ENCODE measurements at places on chromosomes 7 and 10.

GRCh38 chr7:46385662-46386309 is 464.7 kb upstream of the IGFBP3 start:
- H3K36me3 ChIP-seq, result no peaks in the 10 kb centered on the region
- no peak overlapping the region for H3K4me3 ChIP-seq
- H3K4me1 ChIP-seq, result no peaks in the 10 kb centered on the region

DNA sequence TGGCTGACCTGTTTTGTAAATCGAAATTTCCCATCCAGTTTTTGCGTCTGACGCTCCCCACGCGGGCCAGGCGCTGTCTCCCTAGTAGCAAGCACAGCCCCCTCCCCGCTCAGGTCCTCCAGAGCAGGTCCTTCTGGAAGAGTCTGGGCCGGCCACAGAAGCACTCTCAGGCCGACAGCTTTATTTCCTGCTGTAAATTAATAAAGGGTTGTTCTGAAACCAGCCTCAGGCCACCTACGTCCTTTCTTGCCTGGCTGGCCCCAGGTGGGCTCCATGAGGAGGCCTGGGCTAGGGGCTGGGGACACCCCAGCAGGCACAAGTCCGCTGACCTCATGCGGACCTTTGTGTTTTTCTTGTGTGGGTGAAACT is 35.2 kb downstream of the CAMK2B start:
- H3K4me1 ChIP-seq, result no peaks in the 10 kb centered on the region
- no peaks in the 10 kb centered on the region for H3K27me3 ChIP-seq
- H3K4me3 ChIP-seq, result no peak overlapping the region
- no peaks in the 10 kb centered on the region for H3K36me3 ChIP-seq
- DNase-seq, result peak; percentile 55

- DNase-seq, result no peak
- H3K36me3 ChIP-seq, result no peaks in the 10 kb centered on the region
- H3K4me3 ChIP-seq, result no peak overlapping the region
- no peak overlapping the region for H3K27ac ChIP-seq
- no peaks in the 10 kb centered on the region for H3K27me3 ChIP-seq
Observed at GRCh38 chr10:96740141-96740540, 19.8 kb upstream of the PIK3AP1 start.

- DNase-seq, result no peak
- no peaks in the 10 kb centered on the region for H3K36me3 ChIP-seq
- no peak overlapping the region for H3K27ac ChIP-seq
- no peak overlapping the region for H3K4me3 ChIP-seq
- H3K27me3 ChIP-seq, result no peaks in the 10 kb centered on the region
Observed at GRCh38 chr7:50155755-50156154, 62.7 kb upstream of the ZPBP start.

GRCh38 chr7:11212816-11213215 is 239.1 kb downstream of the PHF14 start:
- no peaks in the 10 kb centered on the region for H3K27me3 ChIP-seq
- H3K4me3 ChIP-seq, result no peak overlapping the region

DNA sequence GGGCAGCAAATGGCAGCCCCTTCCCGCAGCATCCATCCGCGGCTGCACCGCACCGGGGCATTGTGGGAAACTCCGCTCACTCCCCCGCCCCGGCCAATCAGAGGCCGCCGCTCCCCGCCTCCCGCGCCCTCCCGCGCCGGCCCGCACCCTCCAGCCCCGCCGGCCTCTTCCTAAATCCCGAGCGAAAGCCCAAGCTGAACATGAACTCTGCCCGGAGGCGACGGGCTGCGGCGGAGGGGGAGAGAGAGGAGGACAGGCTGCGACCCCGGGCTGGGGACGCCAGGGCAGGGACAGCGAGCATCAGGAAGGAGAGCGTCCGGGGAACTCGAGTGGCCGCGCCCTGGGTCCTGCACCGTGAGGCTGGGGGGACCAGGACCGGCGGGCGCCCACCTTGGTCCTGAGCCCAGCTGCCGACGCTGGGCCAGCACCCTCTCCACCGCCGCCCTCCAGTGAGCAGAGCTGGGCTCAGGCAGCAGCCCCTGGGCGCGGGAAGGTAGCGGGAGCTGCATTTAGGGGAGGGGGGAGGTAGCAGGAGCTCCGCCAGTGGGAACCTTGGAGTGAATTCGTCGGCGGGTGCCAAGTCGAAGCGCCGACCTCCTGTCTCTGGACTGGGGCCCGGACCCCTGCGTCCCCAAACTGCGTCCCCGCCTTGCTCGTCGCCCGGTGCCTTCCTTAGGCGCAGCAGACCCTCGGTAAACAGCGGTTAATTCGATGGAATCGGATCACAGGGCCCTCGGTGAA is at the start of gene DGKI:
Gene DGKI, minus strand, starts transcription at position 148 of the 741 bp plus-strand sequence.
- H3K36me3 ChIP-seq, result no peaks in the 10 kb centered on the region
- H3K27me3 ChIP-seq, result peaks cover 9% of the 10 kb centered on the region
- H3K27ac ChIP-seq, result no peak within 1 kb of the TSS
- DNase-seq, result peak; percentile 75

- H3K27ac ChIP-seq, result no peak overlapping the region
- DNase-seq, result peak; percentile 53
- H3K36me3 ChIP-seq, result peaks cover 11% of the 10 kb centered on the region
- no peaks in the 10 kb centered on the region for H3K27me3 ChIP-seq
- H3K4me1 ChIP-seq, result no peaks in the 10 kb centered on the region
Observed at GRCh38 chr10:125768219-125768855, 7.3 kb downstream of the MMP21 start.

DNA sequence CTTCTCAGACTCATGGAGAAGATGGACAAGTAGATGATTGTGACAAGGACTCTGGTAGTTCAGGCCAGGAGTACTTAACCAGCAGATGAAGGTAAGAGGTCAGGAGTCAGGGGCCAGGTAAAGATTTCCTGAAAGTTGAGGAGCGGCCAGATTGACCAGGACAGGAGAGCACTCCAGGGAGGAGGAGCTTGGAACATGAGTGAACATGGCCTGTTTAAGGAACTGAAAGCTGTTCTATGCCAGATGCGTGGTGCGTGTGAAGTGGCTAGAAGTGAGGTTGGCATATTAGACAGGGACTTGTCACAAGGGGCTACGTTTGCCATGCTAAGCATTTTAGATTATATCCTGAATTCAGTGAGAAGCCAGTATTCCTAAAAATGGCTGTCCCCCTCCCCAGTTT is 157.2 kb downstream of the WNT2 start:
- no peak overlapping the region for H3K4me3 ChIP-seq
- H3K36me3 ChIP-seq, result no peaks in the 10 kb centered on the region
- no peaks in the 10 kb centered on the region for H3K27me3 ChIP-seq
- no peak for DNase-seq
- no peak overlapping the region for H3K27ac ChIP-seq

- no peaks in the 10 kb centered on the region for H3K27me3 ChIP-seq
- no peak overlapping the region for H3K4me3 ChIP-seq
- H3K27ac ChIP-seq, result no peak overlapping the region
- no peaks in the 10 kb centered on the region for H3K4me1 ChIP-seq
- H3K36me3 ChIP-seq, result no peaks in the 10 kb centered on the region
- DNase-seq, result no peak
Observed at GRCh38 chr10:31280972-31281371, 38.0 kb upstream of the ZEB1 start.

DNA sequence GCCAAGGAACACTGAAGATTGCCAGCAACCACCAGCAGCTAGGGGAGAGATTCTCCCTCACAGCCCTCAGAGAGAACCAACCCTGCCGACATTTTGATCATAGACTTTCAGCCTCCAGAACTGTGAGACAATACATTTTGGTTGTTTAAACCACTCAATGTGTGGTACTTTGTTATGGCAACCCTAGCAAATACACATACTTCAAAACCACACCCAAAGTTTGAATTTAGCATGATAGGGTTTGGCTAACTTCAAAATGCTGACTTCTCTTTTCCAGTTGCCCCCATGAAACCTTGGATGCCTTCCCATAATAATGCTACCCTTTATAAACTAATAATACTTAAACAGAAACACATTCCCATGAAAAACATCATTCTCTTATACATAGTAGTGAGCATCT is 149.8 kb downstream of the DGKI start:
- no peaks in the 10 kb centered on the region for H3K27me3 ChIP-seq
- H3K4me1 ChIP-seq, result no peaks in the 10 kb centered on the region
- no peak overlapping the region for H3K27ac ChIP-seq
- no peaks in the 10 kb centered on the region for H3K36me3 ChIP-seq

- no peaks in the 10 kb centered on the region for H3K27me3 ChIP-seq
- no peaks in the 10 kb centered on the region for H3K36me3 ChIP-seq
- no peak overlapping the region for H3K27ac ChIP-seq
- DNase-seq, result no peak
- no peak overlapping the region for H3K4me3 ChIP-seq
Observed at GRCh38 chr7:34338961-34339526, 319.0 kb upstream of the NPSR1 start.

DNA sequence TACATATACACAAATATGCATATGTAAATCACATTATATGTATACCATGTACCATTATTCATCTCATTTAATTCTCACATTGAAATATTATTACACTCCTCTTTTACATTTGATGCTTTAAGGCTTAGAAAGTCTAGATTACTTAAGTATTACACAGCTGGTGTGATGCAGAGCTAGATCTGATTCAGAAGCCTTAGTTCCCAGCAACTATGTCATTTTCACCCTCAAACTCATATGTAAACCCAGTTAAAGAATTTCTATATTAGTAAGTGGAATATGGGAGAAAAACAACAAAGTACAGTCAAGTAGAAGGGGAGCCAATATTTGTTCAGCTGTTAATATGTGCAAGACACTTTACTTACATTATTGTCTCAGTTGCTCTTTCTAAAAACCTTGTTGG is 74.3 kb upstream of the CSTF2T start:
- H3K36me3 ChIP-seq, result no peaks in the 10 kb centered on the region
- H3K4me1 ChIP-seq, result no peaks in the 10 kb centered on the region
- H3K27me3 ChIP-seq, result no peaks in the 10 kb centered on the region
- H3K4me3 ChIP-seq, result no peak overlapping the region

DNA sequence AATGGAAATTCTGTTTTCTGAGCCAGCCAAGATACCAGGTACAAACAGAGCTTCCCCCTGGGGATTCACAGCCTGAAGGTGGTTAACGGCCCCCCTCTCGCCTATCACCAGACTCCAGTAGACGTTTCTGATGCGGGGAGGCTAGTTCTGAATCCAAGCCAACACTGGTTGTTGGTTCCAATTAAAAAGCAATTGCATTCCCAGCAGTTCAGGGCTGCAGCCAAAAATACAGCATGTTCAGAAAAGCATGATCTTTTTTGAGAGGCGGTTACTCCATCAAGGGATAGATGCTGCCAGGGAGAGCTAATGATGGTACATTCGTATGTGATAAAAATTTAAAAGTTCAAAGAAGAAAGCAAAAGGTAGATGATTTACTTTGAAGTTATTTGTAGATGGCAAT is 481.0 kb downstream of the GALNT17 start:
- H3K36me3 ChIP-seq, result no peaks in the 10 kb centered on the region
- DNase-seq, result no peak
- no peak overlapping the region for H3K4me3 ChIP-seq
- no peaks in the 10 kb centered on the region for H3K4me1 ChIP-seq
- no peak overlapping the region for H3K27ac ChIP-seq
- no peaks in the 10 kb centered on the region for H3K27me3 ChIP-seq

- H3K4me3 ChIP-seq, result no peak overlapping the region
- no peaks in the 10 kb centered on the region for H3K4me1 ChIP-seq
- no peak for DNase-seq
- H3K36me3 ChIP-seq, result peaks cover 32% of the 10 kb centered on the region
Observed at GRCh38 chr7:151558575-151558974, 38.9 kb upstream of the RHEB start.

GRCh38 chr10:98790817-98791216 is 344.1 kb upstream of the HPS1 start:
- H3K27ac ChIP-seq, result no peak overlapping the region
- H3K4me1 ChIP-seq, result no peaks in the 10 kb centered on the region
- no peaks in the 10 kb centered on the region for H3K27me3 ChIP-seq
- no peaks in the 10 kb centered on the region for H3K36me3 ChIP-seq
- H3K4me3 ChIP-seq, result no peak overlapping the region

GRCh38 chr10:49622426-49623425 is 8.9 kb downstream of the CHAT start:
- H3K4me3 ChIP-seq, result no peak overlapping the region
- no peaks in the 10 kb centered on the region for H3K27me3 ChIP-seq
- H3K4me1 ChIP-seq, result no peaks in the 10 kb centered on the region
- no peak overlapping the region for H3K27ac ChIP-seq
- no peaks in the 10 kb centered on the region for H3K36me3 ChIP-seq

DNA sequence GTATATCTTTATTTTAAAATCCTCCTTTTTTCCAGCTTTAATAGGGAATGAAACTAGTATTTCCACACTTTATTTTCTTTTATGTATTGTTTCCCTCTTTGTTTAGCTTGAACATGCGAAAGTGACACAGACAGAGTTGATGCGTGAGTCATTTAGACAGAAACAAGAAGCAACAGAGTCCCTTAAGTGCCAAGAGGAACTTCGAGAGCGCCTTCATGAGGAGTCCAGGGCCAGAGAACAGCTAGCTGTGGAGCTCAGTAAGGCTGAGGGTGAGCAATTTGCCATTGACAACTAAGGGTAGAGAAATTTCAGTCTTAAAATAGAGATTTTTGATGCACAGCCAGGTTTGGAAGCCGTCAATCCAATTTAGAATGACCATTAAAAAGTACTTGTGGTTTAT is 73.1 kb downstream of the CYP51A1 start:
- H3K36me3 ChIP-seq, result no peaks in the 10 kb centered on the region
- H3K4me3 ChIP-seq, result no peak overlapping the region
- H3K4me1 ChIP-seq, result no peaks in the 10 kb centered on the region

DNA sequence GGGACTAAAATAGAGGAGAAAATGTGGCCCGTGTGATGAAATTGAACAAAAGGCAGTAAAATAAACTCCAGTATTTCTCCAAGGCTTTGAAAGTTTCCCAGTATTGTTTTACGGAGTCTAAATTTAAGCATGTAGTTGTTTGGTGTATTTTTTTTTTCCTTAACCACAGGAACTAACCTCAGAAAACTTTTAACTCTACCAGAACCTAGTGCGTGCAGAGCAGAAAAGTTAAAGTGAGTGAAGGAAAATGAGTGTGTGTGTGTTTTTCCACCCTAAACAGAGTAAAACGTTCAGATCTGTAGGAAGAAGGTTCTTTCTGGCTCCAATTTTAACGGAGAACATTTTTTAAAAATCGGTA is 812 bp downstream of the PROSER2 start:
- peak overlapping the region; percentile 56 for H3K27ac ChIP-seq
- H3K4me1 ChIP-seq, result no peaks in the 10 kb centered on the region
- H3K4me3 ChIP-seq, result peak overlapping the region; percentile 58
- DNase-seq, result no peak
- H3K36me3 ChIP-seq, result no peaks in the 10 kb centered on the region
- no peaks in the 10 kb centered on the region for H3K27me3 ChIP-seq

- no peak overlapping the region for H3K27ac ChIP-seq
- peaks cover 26% of the 10 kb centered on the region for H3K4me1 ChIP-seq
- no peak for DNase-seq
- H3K36me3 ChIP-seq, result no peaks in the 10 kb centered on the region
- no peak overlapping the region for H3K4me3 ChIP-seq
Observed at GRCh38 chr10:93074597-93075368, 1.1 kb downstream of the CYP26A1 start.

DNA sequence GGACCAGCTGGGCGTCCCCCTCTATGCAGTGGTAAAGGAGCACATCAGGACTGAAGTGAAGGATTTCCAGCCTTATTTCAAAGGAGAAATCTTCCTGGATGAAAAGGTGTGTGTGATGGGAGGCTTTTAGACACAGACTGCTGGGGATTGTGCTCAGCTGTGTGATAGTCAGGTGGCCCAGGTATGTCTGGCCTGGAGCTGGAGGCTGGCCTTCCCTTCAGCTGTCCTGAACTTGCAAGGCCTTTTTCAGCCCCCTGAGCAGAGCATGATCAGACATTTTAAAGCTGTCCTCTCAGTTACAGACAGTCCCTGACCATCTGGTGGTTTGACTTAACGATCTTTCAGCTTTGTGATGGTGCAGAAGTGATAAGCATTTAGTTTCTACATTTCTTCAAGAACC is 17.6 kb downstream of the PRXL2A start:
- peaks cover 9% of the 10 kb centered on the region for H3K36me3 ChIP-seq
- H3K27me3 ChIP-seq, result no peaks in the 10 kb centered on the region
- H3K4me3 ChIP-seq, result no peak overlapping the region
- no peak for DNase-seq
